ENCODE measurements at places on chromosomes 4 and X.

DNA sequence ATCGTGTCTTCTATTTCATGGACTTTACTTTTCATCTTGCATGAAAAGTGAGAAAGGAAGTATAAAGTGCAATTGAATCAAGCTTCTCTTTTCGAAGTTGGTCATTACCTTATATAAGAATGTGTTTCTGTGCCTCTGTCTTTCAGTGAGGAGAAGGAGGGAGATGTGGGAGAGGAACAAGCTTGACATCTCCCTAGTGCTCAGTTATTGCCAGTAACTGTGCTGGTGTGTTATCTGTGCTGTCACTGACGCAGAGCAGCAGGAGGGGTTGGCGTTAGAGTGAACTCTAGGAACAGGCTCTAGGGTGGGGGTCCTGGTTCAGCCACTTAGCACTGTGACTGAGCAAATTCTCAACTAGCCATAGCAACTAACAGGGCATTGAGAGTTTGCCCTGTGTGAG, 34.0 kb upstream of the TBC1D9 start:
- no peak for DNase-seq

DNA sequence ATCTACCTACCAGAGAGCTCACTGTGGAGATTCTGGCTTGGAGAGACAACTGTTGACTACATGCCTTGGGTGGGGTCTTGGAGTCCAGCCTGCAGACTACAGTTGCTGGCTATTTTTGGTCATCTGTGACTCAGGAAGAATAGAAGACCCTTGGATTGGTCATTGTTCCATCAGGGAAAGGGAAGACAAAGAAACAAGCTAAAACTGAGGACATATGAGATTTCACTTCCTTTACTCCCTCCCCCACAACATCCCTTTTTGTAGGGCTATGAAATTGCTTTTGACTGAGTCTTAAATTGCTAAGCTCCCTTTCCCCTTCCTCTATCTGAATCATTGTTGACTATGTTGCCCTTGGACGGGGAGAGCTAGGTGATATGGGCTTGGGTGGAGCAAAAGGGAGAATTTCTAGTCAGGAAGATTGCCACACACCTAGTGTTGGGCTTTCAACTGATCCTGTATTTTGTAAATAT, 11.7 kb downstream of the MSN start:
- no peak for DNase-seq

DNA sequence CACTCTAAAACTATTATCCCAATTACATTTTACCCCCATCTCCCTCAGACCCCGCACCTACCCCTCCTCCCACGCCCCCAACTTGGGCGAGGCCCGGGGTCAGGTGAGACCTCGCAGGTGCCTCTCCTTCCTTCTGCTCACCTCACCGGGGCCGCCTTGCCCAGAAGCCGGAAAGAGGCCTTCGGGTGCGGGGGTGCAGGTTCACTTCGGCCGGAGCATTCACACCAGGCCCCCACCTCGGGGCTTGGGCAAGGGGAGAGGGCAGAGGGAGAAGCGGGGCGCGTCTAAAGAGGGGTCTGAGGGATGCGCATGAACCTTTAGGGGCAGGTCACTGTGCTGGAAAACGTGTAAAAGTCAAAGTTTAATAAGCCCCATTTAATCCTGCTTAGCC, 427 bp downstream of the ZNF182 start:
- DNase-seq = no peak

DNA sequence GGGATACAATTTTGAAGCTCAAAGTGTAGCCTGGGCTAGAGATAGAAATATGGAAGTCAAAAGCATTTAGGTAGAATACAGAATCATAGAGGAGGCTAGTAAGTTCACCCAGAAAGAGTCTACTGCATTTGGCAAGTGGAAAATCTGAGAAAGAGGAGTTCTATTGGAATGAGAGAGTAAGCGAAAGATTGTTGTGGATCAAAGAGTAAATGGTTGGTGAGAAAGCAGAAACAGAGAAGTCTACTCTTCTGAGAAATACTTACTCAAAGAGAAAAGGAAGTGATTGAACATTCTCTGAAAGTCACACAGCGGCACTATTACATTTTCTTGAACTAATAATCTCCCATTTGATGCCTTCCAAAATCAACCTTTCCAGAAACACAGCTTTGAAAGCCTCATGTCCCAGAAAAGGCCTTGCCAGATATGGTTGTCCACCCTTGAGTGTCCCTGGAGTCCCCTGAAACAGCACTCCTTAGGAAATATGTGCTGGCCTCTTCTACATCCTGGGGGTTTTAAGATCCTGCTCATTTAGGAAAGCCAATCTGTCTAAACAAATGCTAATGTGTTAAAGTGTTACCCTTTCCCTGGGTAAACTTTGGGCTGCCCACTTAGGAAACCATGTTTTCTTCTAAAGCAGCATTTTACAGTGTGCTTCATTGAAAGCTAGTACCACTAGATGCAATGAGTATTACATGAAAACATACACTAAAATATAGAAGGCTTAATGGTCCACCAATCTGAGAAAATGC, 132.6 kb downstream of the INPP4B start:
- no peak for DNase-seq

GRCh38 chr4:174627473-174627872, 105.2 kb upstream of the HPGD start:
- DNase-seq = no peak

GRCh38 chr4:54659749-54660535, 2.2 kb downstream of the KIT start:
- no peak for DNase-seq

- peak; percentile 81 for DNase-seq
Observed at GRCh38 chr4:83110223-83110945, 4.1 kb downstream of the PLAC8 start.

DNA sequence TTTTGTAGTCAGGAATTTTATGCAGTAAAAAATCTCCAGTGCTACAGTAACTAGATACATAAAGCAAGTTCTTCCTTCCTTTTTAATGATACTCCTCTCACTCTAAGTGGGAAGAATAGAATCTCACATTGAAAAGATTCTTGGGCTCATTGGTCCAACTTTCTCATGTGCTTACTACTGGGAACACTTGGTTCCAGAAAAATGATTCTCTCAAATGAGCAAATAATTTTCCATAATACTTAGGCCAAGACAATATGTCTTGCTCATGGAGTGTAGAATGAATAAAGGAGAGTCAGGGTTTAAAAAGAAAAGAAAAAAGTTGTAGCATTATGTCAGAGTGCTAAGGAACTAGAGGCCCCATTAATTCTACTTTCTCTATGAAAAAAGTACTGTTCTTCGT, 197.8 kb downstream of the RASL11B start:
- no peak for DNase-seq

- no peak for DNase-seq
Observed at GRCh38 chrX:10571260-10571659, 49.1 kb downstream of the MID1 start.

DNA sequence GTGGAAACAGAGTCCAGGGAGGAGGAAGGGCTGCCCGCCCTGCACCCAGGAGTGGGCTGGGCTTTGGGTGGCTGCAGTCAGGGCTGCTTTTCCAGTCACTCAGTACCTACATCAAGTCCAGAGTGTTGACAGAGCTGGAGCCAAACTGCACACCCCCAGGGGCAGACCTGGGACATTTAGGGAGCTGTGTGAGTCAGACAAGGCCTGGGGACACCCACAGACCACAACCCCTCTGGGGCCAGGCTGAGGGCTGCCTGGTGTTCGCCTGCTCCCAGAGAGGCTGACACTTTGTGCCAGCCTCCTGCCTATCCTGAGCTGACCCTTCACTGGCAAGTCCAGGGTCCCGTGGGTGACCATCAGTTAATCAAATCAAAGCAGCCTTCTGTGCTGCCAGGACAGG, 240.0 kb downstream of the BCOR start:
- DNase-seq = no peak

- no peak for DNase-seq
Observed at GRCh38 chr4:145824463-145824862, 114.2 kb downstream of the ZNF827 start.

DNA sequence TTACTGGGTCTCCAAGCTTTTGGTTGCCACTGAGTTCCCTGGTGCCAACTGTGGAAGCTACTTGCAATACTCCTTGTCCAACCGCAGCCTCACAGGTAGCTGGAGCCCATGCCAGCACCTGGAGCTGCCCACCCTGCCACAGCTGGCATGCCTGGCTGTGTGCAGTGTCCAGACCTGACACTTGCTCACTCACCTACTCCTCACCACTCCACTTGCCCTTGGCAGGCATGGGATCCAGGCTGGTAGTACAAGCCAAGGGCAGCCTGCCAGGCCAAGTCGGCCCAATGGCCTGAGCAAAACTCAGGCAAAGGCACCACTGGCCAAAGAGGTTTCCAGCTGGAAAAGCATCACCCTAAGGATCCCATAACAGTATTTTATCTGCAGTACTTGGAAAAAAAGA, 246.3 kb downstream of the PDGFC start:
- no peak for DNase-seq

GRCh38 chrX:40299641-40300046, 201.9 kb upstream of the BCOR start:
- no peak for DNase-seq

DNA sequence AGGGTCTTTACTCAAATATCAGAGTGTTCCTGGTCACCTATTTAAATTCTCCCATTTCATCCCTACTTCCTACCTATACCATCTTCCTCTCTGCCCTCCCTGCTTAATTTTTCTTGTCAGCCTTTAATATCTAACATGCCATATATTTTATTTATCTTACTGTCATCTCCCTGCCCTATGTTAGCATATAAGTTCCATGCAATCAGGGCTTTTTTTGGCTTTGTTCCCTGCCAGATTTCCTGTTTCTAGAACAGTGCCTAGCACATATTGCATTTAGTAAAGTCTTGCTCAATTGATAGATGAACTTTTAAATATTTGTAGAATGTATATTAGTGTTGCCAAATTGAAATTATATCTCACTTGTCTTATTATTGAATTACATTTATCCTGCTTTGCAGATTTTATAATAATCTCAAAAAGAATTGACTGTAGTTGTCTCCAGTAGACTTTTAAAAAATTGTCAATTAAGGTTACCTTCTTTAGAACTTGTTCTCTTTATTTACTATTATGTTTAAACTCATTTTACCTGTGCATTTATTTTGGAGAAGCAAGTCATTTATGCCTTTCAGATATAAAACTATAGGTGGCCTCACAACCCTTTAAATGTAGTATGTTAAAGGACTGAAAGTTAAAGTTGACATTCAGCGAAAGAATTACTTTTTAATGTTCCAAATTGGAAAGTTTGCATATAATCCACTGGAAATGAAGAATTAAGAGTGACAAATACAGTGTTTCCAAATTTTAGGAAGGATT, 108.2 kb upstream of the BMPR1B start:
- no peak for DNase-seq

GRCh38 chr4:66564901-66565651, 894.8 kb upstream of the EPHA5 start:
- DNase-seq = no peak

DNA sequence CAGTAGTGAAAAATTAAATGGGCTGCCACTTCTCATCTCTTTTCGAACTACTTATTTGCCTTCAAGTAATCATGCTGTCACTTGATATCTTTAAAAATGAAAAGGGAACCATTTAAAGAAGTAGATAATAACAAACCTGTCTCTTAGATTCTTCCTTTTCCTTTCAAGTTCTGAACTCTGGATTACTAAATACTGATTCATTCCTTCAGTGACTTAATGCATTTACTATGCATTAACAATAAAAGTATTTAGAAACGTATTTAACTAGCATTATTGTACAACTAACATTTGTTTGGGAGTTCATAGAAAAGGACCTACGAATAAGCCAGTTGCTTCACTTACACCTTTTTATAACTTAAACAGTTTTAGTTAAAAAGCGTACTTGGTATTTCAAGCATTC, 61.1 kb upstream of the RAB33B start:
- DNase-seq = no peak

- no peak for DNase-seq
Observed at GRCh38 chr4:151004222-151004621, 10.9 kb downstream of the LRBA start.

DNA sequence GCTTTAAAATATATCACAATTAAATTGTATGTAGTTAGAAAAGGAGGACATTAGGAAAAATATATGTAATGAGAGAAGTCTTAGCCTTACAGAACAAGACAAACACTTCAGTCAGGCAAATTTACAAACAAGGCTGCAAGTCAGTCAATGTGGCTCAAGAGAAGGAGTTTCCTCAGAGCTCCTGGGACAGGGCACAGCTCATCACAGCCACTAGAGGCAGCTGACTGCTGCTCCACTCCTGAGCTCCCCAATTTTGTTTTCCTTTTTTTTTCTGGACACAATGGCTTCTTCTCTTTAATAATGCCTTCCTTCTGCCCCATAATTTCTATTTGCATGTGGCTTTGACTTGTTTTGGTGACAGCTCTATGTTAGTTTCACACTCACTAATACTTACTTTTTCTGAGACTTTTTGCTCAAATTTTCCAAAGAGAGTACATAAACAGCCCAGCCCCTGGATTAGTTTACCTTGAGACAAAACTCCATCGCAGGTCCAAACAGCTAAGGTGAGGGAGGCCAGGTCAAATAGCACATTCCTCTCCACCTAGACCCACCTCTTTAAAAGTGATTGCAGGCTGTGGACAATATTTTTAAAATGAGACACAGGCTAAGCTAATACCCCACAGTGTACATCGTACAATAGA, 850.4 kb upstream of the FRG1 start:
- DNase-seq = no peak

- no peak for DNase-seq
Observed at GRCh38 chr4:97994765-97995465, 148.4 kb downstream of the STPG2 start.

GRCh38 chr4:89788206-89789072, 48.5 kb downstream of the SNCA start:
- no peak for DNase-seq

DNA sequence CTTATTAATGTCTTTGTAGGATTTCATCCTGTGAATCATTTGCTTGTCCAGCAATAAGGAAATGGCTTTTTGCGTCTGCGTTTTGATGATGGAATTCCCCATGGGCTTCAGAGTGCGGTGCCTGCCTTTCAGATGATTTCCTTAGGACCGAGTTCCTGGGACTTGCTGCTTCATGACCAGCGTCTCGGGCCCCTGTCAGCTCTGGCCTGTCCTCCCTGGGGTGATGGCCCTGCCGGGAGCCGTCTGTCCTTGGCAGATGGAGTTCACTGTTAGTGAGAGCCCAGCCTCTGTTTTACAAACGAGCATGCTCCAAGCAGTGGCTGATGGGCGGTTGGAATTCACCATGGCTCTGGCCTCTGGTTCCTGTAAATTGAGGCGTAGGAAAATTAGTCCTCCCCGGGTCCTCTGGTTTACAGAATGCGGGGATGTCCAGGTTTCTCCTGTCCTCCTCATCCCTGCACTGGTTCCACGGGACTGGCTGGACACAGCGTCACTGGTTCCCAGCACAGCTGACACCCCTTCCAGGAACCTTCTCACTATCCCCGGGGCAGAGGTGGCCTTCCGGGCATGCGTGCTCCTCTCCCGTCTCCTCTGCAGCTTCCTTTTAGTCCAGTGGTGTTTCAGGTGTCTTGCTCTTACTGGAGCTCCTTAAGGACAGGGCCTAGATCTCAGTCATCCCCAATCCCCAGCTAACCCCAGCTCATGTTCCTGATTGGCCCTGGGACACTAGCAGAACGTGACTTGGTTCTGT, 34.9 kb downstream of the TBC1D14 start:
- DNase-seq = no peak
